CD4-positive, alpha-beta T cell treated with Interleukin-15 for 1 hour (primary cell): ENCODE measurements at places on chromosomes 7 and 10.

- DNase-seq: no peak
Observed at GRCh38 chr7:109322833-109323232, 753.2 kb downstream of the DNAJB9 start.

DNA sequence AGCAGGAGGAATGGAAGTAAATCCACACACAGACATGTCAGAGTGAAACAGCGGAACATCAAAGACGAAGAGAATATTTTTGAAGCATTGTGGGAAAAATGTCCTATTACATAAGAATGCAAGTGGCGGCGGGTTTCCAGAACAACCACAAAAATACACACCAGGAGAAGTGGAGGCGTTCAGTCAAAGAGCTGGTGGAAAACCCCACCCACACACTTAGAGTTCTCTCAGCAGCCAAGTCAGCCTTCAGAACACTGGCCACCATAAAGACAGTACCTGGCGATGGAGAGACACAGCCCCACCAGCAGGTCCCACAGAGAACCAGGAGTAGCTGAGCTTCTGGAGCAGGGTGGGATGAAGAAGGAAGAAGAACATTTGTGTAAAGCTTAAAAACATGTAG, 23.7 kb downstream of the NKX6-2 start:
- no peak for DNase-seq

DNA sequence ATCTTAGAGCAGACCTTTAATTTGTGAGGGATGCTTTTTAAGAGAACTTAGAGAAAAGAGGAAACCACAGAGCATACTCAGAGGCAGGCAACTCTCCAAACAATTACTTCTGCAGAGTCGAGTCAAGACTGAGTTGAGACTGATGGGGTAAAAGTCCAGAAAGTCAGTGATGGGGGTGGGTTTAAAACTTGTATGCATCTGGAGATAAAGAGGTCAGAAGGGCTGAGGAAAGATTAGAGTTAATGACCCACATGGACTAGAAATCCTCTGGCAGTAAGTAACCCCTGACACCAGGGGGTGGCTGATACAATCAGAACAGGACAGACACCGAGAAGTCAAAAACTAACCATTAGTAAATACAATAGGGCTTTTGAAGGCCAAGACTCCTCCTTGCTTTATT, 42.4 kb upstream of the SEPTIN7 start:
- no peak for DNase-seq

- no peak for DNase-seq
Observed at GRCh38 chr10:44985175-44985681, 6.6 kb upstream of the DEPP1 start.

DNA sequence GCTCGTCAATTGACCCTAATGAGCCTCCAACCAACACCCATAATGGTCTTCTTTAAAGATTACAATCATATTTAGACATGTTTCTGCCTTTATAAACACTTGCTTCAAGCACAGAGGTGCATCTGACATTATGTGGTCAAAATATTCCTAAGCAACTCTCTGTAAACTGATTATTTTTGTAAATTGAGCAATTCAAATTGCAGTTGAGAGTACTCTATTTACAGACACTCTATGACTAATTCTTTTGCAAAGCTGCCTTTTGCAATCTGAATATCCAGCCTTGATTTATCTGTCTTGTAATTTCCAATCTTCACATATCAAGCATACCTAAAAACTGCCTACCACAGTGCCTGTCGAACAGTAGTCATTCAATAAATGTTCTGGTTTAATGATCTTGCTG, 112.0 kb downstream of the PDE1C start:
- no peak for DNase-seq
